ENCODE measurements at places on chromosomes 6 and 20.

DNA sequence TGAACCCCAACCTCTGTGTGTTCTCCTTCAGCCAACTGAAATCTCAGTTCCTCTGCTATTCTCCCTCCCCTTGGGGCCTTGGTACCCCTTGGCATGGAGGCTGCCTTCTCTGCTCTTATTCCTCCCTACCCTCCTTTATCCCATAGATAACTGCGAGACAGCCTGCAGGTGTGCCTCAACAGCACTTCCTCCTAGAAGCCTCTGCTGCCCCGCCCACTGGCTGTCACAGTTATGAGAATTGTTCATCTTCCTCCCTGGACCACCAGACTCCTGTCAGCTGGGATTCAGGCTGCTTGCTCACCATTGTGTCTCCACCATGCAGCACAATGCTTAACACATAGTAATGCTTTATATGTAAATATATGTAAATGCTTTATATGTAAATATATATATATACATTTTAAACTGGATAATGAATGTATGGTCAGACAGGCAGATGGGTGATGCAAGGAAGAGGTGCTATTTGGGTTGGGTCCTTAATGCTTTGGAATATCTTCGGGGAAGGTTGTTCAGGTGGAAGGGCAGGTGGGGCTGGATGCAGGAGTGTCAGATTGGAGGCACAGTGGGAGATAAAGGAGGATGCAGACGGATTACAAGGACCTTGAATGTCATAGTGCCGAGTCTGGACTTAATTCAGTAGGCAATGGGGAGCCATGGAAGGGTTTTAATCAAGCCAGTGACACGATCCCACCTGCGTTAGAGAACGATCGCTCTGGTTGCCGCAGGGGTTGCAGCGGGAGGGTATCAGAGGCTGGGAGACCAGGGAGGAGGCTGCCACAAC lies 4.9 kb downstream of the CDH22 start:
- DNase-seq = no peak

DNA sequence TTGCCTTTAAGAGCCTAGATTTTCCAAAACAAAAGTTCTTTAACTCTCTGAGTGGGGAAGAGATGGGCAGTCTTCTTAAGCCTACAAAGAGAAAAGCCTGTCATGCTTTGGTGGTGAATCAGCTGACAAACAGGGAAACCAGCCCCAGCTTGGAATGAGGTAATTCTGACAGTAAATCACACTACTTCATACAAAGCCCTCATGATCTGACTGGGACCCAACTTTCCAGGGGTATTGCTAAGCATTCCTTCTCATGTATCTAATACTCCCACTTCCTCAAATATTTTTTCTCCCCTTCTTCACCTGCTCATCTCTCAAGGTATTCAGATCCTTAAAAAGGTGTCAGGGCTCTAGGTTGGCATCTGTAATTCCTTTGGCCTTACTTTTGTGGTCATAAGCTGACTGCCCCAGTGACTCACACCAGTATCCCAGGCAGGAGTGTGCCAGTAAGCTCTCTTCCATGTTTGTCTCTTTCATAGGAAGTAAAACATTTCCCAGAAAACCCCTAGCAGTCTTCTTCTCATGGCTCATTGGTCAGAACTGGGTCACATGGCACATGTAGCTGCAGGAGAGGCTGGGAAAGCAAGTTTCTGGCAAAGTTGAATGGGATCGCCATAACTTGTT lies 15.0 kb upstream of the TBC1D22B start:
- peak; percentile 84 for DNase-seq

GRCh38 chr6:31706599-31706998 lies at the start of gene LY6G6F:
LY6G6F (plus strand) TSS chr6:31706866; CDS start chr6:31706907, 41 bp downstream.
- no peak for DNase-seq

DNA sequence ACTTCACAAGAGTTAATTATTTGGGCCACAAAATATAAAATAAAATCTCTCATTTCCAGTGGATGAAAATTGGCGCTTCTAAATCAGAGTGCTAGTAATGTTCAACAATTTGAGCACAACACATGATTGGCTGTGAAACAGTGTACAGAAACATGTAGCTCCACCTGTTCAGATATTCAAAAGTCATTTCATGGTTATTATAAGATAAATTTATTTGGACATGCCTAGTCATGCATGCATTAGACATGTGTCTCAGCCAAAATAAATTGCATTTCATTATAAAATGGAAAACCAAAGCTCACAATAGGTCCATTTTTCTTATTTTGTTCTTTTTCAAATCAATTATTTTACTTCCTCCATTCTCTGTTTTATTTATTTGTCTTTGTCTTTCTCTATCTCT lies 374.8 kb downstream of the LMBRD1 start:
- no peak for DNase-seq

DNA sequence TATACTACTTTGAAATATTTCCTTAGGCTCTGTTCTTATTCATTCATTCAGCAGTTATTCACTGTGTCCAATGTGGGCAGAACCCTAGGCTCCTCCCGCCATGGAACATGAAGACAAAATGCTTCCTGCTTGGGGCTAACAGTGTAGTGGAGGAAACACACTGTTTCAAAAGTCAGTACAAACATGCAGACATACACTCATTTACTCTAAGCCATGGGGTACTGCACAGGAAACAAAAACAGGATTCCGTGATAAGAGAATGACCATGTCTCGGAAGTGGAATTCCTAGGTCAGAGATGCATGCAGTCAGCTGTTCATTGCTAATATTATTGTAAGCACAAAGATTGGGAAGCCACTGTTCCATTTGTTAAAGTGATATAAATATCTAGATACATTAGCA lies 18.4 kb upstream of the FAM209A start:
- DNase-seq = no peak

DNA sequence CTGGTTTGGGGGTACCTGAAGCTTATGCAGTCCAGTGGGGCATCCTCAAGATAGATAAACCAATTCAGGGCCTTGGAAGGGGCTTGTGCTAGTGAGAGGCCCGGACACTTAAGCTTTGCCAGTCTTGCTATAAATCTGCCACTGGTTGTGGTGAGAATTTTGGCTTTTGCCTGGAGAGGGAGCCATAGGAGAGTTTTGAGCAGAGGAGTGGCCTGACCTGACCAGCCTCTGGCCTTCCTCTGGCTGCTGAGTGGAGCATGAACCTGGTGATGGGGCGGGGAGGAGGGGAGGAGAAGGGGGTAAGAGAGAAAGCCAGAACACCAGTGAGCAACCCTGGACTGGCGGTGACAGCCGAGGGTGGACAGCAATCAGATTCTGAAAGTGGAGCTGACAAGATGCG lies 7.1 kb downstream of the TMEM74B start:
- DNase-seq = no peak

DNA sequence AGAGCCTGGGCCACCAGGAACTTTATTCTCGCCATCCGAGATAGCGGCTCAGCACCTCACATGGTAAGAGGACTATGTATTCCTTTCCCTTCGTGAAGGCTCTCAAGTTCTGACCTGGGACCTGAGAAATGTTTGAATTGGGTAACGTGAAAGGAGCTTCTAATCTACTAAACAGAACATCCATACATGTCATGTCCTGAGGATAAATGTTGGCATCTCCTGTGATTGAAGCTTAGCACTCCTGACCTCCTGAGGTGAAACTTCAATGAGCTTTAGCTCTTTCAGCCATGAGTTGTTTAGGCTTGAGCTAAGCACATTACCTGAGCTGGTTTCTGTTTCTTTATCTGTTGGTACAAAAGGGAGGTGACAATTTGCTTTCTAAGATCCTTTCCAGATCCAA lies 280.9 kb downstream of the PACRG start:
- no peak for DNase-seq

GRCh38 chr6:168100803-168101589 lies 22.0 kb upstream of the FRMD1 start:
- no peak for DNase-seq

DNA sequence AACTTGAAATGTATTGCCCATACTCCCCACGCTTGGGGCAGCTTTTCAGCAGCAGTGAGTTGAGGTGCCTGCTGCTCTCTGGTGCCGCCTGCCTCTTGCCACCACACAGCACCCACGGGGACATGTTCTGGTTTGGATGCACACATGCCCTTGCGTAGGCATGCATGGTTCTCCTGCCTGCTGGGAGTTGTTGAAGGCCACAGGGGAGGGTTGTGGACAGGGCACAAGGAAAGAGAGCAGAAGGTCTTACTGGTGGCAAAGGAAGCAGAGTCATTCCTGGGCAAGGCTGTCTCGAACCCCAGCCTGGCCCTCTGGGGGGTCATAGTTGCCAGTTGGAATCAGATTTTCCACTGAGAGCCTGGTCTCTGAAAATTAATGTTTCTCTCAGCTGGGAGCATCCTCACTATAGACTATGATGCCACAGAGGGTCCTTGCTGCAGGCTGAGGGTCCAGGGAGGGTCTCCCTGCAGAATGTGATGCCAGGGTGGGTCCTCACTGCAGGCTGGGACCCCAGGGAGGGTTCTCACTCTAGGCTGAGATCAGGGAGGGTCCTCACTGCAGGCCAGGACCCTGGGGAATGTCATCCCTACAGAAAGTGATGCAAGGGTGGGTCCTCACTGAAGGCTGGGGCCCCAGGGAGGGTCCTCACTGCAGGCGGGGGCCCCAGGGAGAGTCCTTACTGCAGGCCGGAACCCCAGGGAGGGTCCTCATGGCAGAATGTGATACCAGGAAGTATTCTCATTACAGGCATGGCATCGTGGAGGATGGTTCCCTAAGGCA lies 59.2 kb downstream of the TOX2 start:
- DNase-seq = no peak

GRCh38 chr6:156767603-156768467 lies 9.3 kb upstream of the ARID1B start:
- DNase-seq = no peak

GRCh38 chr6:143238306-143238705 lies 177.6 kb downstream of the AIG1 start:
- no peak for DNase-seq

DNA sequence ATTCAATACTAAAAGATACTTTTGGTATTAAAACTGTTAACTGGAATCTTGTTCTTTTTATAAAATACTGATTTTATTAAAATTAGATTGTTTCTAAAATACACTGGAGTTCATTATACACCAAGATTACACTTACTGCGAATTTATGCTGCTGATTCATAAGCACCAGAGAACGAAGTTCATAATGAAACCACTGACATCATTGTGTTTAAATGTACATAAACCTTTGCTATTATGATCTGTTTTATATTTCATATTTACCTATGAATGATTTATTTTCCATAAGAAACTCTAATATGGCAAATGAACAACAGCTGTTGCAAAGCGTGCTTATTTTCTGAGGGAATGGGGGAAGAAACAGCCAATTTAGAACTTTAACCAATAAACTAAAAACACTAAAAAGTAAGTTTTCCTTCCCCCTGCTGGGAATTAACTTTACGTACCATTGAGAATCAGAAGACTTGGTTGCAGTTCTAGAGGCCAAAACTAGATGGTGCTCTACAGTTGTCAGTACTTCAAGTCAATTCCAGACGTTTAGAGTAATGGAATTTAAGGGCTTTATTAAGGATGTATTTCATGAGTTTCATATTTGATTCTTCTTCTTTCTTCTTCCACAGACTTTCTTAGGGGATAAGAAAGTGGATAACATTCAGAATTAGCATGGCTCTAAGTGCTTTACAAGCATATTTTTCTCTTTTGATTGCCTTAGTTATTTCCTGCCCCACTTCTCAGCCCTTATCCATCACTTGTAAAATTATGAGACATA lies 30.8 kb upstream of the COL19A1 start:
- DNase-seq = peak; percentile 74

- no peak for DNase-seq
Measured at GRCh38 chr6:105223242-105223641, 43.4 kb upstream of the POPDC3 start.

DNA sequence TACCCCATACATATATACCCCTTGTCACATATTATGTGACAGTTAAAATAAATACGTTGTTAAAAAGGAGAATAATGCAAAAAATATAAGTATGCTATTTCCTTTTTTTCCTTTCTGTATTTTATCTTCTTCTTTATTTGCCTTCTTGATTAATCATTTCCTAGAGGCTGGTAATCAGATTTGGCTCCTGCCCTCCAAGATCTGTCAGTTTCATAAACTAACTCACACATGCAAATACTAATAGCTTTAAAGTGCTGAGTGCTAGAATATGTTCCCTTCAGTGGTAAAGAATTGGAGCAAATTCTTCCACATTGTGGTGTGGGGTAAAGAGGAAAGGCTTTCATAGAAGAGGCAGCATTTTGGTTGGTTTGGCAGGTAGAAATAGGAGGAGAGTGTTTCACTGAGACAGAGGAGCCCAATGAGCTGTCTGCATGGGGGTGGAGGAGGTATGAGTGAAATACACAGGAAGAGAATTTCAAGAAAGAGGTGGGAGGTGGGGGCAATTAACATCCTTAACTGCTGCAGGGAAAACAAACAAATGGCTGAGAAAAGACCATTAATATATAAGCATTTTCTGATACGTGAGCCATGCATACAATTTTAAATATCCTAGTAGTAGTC lies 523.9 kb downstream of the BMP2 start:
- no peak for DNase-seq

DNA sequence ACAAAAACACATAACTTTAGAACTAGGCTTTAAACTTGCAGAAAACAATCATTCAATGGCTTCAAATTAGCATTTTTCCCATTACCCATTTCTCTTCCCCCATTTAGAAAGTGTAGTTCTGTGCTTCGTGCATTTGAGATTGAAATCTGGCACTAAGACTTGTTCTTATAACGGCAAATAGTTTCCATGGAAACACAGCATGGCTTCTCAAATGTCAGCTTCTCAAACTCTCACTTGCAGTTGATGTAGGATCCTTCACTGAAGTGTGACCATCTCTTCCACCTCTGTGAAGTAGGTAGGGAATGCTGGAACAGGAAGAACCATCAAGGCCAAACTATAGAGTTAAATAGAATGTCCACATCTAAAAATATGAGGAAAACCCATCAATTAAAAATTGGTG lies 52.2 kb downstream of the MANEA start:
- no peak for DNase-seq

GRCh38 chr6:44868910-44869309 lies 459.2 kb upstream of the RUNX2 start:
- DNase-seq = no peak

DNA sequence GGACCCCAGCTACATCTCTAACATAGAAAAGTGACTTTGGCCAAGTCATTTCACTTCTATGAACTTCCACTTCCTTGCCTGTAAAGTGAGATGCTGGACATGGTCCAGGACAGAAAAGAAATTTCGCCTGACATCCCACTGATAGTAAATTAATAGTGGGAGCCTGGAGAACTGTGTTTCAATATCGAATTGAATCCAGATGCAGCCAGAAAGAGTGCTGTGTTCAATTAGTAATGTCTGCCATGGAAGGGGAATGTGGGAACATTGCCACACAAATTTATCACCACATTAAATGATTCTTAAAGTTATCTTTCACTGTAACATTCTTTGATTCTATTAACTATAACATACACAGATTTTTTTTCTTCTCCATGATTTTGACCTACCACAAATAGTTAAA lies 255.0 kb downstream of the HACE1 start:
- no peak for DNase-seq

- no peak for DNase-seq
Measured at GRCh38 chr20:41299899-41300298, 17.6 kb downstream of the ZHX3 start.

- DNase-seq = peak; percentile 35
Measured at GRCh38 chr20:10611357-10611756, 62.4 kb downstream of the JAG1 start.

GRCh38 chr6:43436577-43437282 lies 9.4 kb downstream of the ABCC10 start:
- peak; percentile 89 for DNase-seq

Data from hepatocyte (in vitro differentiated cells).